ENCODE measurements at places on chromosomes 1 and 21.

- DNase-seq: peak; percentile 20
Observed at GRCh38 chr1:33735624-33736023, 128.3 kb upstream of the HMGB4 start.

DNA sequence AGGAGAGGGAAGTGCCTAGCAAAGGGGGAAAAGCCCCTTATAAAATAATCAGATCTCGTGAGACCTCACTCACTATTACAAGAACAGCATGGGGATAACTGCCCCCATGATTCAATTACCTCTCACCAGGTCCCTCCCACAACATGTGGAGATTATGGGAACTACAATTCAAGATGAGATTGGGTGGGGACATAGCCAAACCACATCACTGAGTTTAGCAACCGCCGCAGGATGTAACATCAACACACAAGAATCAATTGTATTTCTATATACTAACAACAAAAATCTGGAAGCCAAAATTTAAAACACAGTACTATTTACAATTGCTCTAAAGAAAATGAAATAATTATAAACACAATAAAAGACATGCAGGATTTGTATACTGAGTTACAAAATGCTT, 21.9 kb downstream of the DIRAS3 start:
- no peak for DNase-seq

GRCh38 chr1:204848579-204848978, 22.1 kb upstream of the NFASC start:
- no peak for DNase-seq

- peak; percentile 45 for DNase-seq
Observed at GRCh38 chr1:110056776-110057175, 13.7 kb downstream of the ALX3 start.

GRCh38 chr1:82279241-82279640, 478.5 kb downstream of the ADGRL2 start:
- no peak for DNase-seq

- no peak for DNase-seq
Observed at GRCh38 chr1:19698181-19698580, 33.5 kb downstream of the HTR6 start.

GRCh38 chr1:115210302-115210711, 121.0 kb upstream of the TSPAN2 start:
- peak; percentile 69 for DNase-seq

DNA sequence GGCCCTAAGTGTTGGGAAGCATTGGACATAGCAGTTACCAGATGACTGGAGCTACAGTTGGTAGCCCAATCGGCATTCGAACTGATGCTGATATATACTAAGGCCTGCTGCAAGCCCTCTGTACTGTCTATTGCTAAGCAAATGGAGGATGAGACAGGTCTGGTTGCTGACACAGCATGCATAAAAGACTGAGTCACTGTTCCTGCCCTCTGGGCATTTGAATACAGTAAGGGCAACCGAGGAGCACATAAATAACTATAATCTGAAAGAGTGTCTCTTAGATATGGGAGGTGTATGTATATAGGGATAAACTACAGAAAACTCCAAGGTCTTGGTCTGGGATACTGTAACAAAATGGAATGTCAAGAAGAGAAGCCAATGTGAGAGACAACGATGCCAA, 16.8 kb upstream of the MARK1 start:
- peak; percentile 62 for DNase-seq

DNA sequence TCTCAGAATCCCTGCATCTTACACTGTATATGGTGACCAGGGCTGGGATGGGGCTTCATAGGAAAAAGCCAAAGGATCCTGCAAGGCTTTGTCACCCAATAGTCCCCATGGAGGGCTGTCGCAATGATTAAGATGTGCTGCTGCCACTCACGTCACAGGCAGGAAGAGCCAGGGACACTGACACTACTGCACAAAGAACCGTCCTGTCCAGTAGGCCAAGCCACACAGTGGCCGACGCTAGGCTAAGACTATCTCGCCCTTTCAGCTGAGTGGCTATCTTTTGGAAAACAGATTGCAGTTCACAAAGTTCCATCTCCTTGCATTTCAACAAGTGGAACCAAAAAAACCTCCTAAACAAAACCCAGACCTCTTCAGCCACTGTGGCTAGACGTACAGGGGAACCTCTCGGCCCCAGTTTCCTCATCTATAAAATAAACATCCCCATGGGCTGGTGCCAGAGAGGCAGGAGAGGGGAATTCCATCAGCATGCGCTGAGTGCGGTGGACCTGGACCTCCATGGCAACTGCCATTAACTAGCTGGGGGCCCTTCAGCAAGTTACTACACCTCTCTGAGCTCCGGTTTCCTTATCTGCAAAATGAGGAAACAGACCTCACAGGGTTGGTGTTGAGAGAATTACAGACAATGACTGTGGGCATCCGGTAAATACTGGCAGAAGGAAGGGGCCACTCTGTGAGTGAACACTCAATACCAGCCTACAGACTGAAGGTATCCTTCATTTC, 8.7 kb downstream of the CAPZB start:
- no peak for DNase-seq

GRCh38 chr1:177045151-177045550, 119.4 kb downstream of the ASTN1 start:
- DNase-seq: no peak

DNA sequence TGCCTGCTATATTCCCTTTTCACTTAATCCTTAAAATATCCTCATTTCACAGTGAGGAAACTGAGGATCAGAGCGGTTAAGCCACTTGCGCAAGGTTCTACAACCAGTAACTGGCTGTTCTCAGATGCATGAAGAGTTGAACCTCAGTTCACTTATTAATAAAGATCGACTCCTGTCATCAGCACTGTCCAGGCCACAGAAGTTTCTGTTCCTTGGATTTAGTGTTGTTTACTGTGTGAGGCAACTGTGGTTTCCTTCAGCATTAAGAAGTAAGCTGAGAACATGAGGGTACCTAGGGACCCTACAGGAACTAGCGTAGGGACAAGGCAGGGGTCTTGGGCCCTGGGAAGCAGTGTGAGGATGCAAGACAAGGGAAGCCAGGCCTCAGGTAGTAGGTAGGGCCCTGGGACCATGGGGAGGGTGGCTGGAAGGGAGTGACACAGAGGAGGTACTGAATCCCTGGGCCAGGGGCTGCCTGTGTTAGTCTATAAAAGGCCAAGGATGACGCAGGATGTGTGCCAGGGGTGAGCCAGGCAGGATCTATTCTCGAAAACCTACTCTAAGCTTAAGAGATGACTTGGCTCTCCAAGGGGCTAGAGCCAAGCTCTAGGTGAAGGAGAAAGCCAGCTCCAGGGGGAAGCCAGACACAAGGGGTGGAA, 181.2 kb upstream of the CSF3R start:
- DNase-seq: no peak

DNA sequence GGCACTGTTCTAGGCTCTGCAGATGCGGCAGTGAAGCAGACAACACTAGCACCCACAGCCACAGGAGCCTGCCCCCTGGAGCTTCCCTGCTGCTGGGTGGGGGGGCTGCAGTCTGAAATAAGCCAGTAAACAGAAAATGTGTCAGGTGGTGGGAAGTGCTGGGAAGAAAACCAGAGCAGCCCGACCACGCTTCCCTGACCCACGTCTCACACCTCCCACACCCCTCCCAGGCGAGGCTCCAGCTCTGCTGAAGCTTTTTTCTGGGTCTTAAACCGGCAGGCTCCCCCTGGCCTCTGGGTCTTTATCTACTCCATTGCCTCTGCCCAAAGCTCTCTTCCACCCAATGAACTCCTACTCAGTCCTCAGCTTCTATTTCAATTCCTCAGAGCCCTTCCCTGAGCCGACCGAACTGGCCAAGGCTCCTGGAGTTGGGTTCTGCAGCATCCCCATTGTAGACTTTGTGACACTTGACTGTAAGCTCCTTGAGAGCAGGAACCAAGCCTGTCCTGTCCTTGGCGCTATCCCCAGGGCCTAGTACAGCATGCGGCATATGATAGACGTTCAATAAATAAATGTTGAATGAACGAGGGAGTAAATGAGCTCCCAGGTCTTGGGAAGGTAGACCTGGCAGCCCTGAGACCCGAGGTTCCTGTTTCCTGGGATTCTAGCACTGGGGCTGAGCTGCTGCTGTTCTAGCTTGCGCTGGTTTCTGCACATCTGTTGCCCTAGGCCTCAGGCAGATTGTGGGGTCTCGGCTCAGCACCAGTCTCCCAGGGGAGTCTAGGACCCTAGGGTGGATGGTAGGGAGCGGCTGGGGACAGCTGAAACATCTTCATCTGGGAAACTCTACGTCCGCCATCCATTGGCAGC, 18.4 kb downstream of the MIIP start:
- DNase-seq: no peak

GRCh38 chr1:245279346-245279745, 124.6 kb downstream of the KIF26B start:
- DNase-seq: peak; percentile 5

DNA sequence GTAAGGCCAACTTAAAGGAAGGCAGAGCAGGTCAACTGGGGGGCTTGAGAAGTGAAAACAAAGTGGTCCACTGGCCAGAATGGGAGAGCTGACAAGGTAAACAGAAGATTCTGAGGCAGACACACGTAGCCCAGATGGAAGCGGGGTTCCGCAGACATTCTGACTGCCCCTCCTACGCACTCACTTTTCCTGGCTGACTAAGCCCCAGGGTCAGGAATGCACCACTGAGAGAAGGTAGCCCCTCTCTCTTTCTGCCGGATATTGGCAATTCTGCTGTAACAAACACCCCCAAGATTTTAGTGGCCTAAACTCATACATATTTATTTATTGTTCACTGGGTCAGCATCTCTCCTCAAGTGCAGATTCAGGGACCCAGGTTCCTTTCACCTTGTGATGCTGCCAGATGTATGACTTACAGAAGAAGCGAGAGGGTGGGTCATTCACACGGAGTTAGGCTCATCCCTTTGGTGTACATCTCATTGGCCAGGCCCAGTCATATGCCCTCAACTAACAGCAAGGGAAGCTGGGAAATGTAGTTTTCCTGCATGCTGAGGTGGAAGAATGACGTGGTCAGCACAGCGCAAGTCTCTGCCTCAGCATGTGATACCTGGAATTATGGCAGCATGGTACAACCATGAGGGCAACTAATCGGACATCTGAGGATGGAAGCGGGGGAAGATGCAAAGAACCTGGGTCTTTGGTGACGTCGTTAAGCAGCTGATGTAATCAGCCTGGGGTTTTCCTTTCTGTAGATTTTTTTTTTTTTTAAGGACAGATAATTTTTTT, 43.4 kb upstream of the MRPS6 start:
- DNase-seq: peak; percentile 60

DNA sequence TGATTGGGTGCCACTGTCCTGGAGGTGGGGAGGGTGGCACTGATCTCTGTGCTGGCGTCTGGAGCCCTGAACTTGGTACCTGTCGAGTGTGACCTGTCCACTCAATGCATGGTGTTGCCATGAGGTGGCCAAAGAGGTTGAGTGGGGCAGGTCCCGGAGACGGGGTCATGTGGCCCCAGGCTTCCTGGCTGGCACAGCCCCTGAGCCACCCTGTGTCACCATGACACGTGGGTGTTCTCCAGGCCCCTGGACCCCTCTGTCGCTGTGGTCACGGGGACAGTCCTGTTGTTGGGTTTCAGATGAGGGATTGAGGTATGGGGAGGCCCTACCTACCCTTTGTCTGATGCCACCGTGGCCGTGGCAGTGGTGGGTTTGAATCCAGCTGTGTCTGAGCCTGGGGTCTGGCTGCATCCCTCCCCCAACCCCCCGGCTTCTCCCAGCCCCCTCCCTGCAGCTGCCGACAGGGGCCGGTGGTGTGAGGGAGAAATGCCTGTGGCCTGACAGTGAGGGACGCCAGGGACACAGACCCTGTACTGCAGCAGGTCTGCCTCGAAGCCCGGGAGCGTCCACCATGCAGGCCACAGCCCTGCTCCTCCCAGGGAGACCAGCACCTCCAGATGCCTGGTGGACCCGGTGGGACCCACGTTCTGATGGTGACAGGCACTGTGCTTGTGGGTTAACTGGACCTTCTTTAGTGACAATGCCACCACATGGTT, 12.0 kb downstream of the TRPM2 start:
- no peak for DNase-seq

GRCh38 chr1:9755441-9755995, 68.2 kb downstream of the CLSTN1 start:
- peak; percentile 82 for DNase-seq

- DNase-seq: peak; percentile 55
Observed at GRCh38 chr21:38950435-38951094, 144.8 kb downstream of the ETS2 start.

GRCh38 chr1:23544444-23545389, 13.7 kb upstream of the E2F2 start:
- peak; percentile 83 for DNase-seq

DNA sequence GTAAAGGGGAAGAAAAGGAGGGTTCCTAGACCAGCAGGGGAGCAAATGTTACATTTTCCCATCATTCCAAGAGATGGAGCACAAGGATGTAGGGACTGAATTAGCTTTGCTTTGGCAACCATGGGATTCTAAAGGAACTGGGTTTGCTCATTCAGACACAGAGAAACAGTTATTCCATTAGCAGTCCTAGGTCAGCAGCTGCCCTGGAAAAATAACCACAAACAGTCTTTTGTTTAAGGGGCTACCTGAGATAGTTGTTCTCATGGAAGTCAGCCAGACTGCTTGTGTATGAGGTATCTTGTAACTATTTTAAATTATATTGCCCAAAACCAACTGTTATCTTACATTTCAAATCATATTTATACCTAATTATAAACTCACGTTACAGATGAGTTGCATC, 58.4 kb upstream of the VCAM1 start:
- peak; percentile 10 for DNase-seq

DNA sequence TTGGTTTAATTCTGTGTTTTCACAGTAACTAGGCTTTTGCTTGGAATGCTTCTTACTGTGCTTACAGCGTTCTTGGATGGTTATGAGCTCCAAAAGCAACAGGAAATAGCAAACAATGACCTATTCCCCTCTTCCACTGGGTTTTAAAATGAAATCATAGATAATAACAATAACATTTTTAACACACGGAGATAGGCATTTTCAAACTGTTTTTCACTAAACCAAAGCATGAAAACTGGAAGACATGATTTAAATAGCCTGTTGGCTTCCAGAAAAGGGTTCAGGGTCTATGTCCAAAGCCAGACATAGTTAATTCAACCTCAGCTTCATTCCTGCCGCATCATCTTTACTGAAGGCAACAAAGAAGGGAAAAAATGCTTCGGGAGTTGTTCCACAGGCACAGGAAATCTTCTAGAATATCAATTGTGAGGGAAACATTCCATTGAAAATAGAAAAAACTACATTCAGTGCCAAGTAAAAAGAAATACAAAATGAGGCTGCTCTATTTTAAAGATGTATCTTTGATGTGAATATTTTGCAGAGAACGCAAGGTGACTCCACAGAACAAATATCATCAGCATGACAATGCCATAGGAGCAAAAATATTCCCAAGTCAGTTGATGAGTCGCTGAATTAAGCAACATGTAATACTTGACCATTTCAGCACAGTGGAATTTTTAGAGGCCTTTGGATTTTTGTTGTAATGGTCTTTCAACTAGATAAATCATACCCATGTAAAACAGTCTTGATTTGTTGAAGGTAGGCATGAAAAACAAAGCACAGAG, 80.7 kb downstream of the NID1 start:
- peak; percentile 71 for DNase-seq

Measured in M059J (cell line).